COR-L47 (cell line): ENCODE measurements at places on chromosomes 3 and 15.

DNA sequence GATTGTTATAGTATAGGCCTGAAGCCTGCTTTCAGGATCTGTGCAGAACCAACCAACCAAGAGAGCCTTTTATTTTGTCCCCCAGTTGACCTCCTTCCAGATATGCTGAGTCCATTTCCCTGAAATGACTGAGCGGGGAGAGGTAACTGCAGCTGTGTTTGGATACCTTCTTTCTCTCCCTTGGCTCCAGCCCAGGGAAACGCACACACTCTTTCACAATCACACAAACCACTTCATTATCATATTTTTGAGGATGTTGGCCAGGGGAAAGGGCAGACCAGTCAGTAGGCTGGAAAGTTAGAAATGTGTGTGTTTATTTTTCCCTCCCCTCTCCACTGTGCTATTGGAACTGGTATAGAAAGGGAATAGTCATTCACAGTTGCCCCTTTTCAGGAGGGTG, 417.7 kb upstream of the TBL1XR1 start:
- peak; percentile 18 for DNase-seq

GRCh38 chr3:51947215-51947900, 5.2 kb downstream of the PARP3 start:
- no peak for DNase-seq

DNA sequence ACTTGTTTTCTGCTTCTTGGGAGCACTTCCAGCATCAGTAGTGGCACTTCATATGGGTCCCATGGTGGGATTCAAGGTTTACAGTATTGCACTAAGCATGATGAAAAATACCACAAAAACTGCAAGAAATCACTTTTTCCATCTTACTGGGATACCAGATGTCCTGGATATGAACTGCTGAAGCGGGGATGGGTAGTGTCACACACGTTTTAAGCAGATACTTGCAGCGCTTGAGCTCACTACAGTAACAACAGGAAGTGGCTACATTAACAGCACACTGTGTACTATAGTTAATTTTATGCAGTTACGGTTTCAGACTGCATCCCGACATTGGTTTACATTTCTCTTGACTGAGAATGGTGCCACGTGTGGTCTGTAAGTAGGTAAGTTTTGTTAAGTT, 3.5 kb upstream of the ISG20 start:
- no peak for DNase-seq

- no peak for DNase-seq
Observed at GRCh38 chr15:73886717-73887345, 13.5 kb downstream of the TBC1D21 start.

GRCh38 chr3:122077293-122078234, 22.4 kb downstream of the CD86 start:
- no peak for DNase-seq

DNA sequence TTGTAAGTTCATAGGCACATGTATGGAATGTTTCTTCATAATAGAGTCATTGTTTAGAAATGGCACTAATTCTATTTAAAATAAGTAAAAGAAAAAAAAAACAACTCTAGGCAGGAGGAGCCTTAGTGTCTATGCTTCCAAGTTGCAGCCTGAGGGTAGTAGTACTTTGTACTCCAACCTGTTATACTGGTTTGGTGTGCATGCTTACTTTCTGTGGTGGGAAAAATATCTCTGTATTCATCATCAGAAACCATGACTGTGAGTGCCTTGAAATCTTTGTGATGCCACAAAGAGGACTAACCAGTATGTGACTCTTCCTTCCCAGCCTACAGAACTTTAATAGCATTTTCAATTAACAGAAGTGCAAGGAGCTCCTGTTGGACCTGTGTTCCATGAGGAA, 4.4 kb downstream of the NAALADL2 start:
- DNase-seq = no peak

DNA sequence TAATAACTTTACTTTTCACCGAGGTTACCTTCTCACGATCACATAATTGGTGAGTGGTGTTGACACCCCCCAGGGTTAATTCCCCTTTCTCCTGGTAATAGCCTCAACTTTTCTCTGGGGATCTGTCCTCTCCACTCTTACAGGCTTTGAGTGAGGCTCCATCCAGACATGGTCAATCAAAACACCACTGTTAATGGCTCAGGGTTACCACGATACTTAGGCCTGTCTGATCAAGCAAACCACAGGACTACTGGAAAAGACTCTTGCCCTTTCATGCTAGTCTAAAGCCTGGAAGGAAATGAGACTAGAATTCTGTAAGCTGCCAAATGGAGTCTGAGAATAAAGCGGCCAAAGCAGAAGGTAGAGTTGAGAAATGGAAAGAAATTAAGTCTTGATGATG, 56.5 kb upstream of the STT3B start:
- DNase-seq = no peak

- DNase-seq = no peak
Observed at GRCh38 chr3:169179722-169180121, 483.8 kb downstream of the MECOM start.

DNA sequence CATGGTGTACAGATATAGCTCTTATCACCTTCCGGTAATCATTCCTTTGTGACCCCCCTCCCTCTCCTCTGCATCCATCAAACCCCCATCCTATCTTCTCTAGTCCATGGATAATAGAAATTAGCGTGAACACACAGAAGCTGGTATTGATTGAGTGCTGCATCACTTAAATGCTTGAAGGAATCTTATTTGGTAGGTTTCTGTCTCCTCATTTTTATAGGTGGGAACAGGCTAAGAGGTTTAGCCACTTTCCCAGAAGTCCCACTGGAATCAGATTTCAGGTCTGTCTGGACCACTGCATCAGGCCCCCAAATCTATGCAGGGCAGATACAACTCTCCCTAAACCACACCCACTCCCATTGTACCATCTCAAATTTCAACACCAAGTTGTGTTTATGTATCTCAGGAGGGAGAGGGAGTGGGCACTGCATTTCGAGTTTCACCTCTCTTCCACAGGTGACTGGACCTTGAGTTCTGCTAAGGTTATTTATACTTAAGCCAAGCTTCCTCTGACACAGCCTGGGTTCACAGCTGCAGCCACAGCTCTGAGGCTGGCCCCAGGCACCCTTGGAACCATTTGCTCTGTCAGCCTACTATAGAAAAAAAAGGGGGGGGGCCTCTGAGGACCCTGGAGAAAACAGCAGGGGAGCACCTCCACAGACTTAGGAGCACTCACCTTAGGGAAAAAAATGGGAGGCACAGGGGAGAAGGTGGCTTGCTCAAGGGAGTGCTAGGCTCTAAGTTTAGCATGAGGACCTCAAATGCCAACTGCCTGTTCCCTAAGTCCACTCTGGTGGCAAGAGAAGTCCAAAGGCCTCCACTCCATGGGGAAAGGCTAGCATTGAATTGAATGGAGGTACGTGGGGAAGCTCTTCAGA, 2.1 kb upstream of the NMB start:
- DNase-seq = no peak

DNA sequence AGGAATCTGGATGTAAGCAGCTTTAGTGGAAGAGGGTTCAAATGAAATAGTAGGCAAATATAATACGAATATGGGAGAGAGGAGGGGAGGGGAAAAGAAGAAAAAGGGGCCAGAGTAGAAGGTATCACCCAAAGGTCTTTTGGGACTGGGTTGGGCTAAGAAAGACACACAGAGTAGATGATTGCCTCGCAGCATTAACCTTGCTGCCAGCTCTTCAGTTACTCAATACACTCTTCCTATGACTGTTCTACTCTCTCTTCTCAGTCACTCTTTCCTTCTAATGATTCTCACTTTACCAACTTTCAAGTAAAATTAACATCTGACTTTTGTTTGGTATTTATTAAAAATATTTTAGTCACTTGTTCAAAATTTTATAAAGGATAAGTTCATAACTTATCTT, 52.8 kb downstream of the CLASP2 start:
- no peak for DNase-seq

GRCh38 chr3:186931532-186932280, 1.4 kb downstream of the ST6GAL1 start:
- DNase-seq = peak; percentile 6

GRCh38 chr3:136149667-136150066, 46.5 kb downstream of the MSL2 start:
- no peak for DNase-seq

DNA sequence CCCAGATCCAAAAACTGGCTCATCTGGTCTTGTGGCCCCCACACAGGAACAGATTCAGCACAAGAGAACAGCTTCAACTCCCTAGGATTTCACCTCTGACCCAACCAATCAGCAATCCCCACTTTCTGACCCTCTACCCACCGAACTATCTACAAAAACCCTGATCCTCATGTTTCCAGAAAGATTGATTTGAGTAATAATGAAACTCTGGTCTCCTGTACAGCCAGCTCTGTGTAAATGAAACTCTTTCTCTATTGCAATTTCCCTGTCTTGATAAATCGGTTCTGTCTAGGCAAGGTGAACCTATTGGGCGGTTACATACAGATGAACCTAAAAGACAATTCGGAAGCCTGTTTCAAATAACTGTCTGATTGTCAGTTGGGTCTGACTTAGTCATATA, 847.6 kb upstream of the ALCAM start:
- no peak for DNase-seq

GRCh38 chr3:123028233-123028828, 768 bp upstream of the SEMA5B start:
- DNase-seq = peak; percentile 73

DNA sequence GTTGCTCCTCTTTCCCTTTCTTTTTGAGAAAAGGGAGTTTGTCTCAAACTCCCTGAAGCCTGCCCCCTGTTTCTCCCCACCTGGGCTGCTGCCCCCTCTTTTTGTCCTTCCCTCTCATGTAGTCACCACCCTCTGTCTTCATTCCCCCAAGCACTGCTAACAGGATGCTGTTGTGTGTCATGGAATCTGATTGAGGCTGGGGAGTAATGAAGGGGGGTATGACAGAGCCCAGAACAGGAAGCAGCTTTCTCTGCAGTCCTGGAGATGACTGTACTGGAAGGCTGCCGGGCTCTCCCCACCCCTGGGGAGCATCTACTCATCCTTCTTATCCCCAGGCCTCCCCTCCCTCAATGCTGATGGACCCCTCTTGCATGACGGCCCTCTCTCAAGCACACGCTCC, 181.6 kb downstream of the ABHD5 start:
- DNase-seq = no peak

GRCh38 chr15:98769867-98770266, 121.5 kb downstream of the IGF1R start:
- DNase-seq = no peak

DNA sequence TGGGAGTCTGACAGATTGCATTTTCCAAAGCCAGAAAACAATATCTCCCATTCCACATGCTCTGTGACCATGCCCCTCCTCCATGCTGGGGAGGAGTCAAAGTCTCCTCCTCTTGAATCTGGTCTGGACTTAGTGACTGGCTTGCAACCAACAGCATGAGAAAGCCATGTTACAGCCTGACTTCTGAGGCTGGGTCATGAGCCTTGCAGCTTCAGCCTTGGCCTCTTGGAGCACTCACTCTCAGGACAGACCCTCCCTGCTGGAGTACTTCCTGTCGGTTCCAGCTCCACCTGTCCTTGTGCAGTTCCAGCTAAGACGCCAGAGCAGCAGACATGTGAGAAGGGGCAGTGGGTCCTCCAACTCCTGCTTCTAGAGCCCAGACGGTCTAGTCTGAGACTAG, 49.7 kb upstream of the RBSN start:
- DNase-seq = no peak

DNA sequence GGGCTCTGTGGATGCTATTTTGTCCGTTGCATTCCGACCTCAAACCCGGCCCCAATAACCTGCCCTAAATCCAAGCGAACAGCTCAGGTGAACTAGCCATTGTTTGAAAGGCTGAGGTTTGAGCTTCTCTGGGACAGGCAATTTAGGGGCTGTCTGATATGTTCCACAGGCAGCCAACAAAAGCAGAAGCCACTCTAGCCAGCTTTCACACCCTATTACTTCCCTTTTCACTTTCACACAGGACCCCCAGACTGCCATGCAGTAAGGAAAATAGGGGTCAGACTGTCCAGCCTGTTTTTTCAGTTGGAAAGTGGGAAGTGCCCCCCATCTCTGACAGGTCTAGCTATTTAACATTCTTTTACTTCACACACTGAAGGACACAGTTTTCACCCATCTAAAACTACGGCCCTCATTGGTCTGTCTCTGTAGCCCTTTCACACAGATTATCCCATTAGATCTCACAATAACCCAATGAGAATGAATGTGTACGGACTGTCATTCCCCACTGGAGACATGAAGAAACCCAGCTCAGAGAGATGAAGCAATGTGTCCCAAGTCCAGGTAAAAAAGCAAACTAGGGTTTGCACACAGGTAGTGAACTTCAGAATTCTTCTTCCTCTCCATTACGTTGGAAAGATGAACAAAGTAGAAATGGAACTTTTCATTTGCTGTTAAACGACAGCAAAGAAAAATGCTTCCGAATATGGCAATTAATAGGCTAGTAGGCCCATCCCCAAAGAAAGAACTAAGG, 1.9 kb downstream of the CCDC12 start:
- DNase-seq = no peak

- DNase-seq = no peak
Observed at GRCh38 chr3:127077505-127078064, 94.7 kb downstream of the PLXNA1 start.

GRCh38 chr15:67779549-67780111, 45.7 kb upstream of the SKOR1 start:
- DNase-seq = no peak

DNA sequence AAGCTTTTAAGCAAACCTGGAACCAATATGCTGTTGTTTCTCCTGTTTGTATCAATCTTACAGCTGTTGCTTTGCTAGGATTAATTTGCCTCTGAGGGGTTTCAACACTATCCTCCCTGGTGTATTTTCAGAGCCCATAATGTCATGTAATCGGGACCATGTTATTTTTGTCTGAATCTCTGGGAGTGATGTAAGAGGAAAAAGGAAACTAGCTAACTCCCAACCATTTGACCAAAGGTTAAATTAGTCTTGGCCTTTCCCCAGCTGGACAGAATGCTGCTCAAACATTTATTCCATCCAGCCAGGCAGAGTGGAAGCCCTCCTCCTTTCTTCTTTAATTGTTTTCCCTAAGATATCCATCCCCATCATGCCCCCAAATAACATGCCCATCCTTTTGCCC, 142.2 kb downstream of the ALDH1A2 start:
- no peak for DNase-seq

GRCh38 chr3:159852821-159853505, 135.7 kb upstream of the IL12A start:
- no peak for DNase-seq

GRCh38 chr15:66017792-66018487, 148.6 kb downstream of the RAB11A start:
- no peak for DNase-seq

GRCh38 chr3:52289747-52290595, 2.3 kb downstream of the GLYCTK start:
- DNase-seq = no peak

- DNase-seq = no peak
Observed at GRCh38 chr15:72313881-72314280, 6.1 kb downstream of the CELF6 start.

DNA sequence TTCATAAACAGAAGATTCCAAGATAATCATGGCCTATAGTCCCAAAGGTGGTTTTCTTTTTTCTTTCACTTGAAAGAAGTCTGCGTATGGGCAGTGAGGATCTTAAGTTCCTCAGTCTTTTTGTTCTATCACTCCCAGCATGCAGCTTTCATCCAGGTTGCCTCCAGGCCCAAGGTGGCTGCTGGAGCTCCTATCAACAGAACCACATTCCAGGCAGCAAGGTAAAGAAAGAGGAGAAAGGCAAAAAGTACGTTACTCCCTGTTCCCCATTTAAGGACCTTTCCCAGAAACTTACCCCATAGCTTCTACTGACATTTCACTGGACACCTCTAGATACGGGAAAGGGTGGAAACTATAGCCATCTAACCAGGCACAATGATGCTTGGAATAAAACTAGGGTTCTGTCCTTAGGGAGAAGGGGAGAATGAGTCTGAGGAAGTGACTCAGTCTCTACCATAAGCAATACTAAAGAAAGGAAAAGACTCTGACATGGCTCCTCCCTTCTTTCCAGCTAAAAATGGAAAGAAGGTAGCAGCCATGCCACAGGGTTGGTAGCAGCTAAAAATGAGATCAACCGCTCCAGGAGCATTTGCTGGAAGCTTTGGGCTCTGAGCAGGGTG, 313.9 kb upstream of the NR2E3 start:
- no peak for DNase-seq
